Muscle of leg (tissue), 16 donors: ENCODE measurements at places on chromosomes 5 and 9. TPM values are rescaled to one million over a fixed set of nuclear protein-coding genes. Genes with fewer than 3 reads are reported as not detected.
A peak's percentile ranks its signal among the peaks of the same experiment; 100 is the strongest.

DNA sequence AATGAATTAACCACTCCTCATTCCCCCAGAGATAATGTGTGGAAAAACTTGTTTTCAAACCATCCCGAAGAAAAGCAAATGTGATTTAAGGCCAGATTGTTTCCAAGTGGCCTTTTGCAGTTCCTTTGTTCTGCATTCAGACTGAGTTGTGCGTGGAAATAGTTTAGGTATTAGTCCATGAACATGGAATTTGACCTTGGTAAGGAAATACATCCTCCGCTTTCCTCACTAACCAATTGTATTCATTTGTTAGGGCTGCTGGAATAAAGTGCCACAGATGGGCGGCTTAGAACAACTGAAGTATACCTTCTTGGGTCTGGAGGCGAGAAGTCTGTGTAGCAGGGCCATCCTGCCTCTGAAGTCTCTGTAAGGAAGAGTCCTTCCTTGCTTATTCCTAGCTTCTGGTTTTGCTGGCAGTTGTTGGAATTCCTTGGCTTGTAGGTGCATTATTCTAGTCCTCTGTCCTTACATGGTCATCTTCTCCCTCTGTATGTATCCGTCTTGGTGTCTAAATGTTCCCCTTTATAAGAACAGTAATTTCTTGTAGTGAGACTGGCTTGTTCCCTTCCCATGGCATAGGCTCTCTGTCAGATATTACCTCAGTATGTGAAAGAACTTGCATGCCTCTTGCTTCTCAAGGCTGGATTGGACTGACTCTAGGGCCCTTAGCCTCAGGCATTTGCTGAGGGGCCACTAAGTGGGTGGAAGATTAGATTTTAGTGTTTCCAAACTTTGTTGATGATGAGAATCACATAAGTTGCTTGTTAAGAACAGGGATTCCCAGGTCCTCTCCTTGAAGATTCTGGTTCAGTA is 53.9 kb downstream of the RAI14 start:
- DNase-seq, result peak; percentile 69

DNA sequence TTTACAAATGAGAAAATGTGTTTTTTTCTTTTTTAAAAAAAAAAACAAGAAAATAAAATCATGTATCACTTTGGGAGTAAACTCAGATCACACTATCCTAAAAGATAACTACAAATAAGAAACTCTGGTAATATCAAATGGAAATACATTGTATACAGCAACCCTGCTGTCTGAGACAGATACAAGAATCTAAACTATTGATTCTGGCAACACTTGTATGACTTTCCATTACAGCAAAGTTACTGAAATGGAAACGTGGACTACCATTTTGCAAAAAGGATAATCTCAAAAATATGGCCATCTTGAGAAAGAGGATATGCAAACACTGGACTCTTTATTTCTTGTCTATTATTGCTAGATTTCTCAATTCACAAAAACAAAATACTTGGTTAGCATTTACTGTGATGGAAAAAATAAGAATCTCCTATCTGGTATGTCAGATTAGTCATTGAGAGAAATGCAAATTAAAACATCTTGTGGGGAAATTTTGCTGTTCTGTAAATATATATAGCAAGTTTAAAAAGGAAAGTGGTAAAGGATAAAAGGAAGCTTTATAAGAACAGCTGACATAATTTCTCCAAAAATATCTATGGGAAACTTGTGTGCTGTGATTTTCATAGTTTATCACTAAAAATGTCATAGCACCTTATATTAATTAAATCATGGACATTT is 112.9 kb upstream of the FER start:
- no peak for DNase-seq

LECT2 gene
- 0.35 TPM for polyA plus RNA-seq

DNA sequence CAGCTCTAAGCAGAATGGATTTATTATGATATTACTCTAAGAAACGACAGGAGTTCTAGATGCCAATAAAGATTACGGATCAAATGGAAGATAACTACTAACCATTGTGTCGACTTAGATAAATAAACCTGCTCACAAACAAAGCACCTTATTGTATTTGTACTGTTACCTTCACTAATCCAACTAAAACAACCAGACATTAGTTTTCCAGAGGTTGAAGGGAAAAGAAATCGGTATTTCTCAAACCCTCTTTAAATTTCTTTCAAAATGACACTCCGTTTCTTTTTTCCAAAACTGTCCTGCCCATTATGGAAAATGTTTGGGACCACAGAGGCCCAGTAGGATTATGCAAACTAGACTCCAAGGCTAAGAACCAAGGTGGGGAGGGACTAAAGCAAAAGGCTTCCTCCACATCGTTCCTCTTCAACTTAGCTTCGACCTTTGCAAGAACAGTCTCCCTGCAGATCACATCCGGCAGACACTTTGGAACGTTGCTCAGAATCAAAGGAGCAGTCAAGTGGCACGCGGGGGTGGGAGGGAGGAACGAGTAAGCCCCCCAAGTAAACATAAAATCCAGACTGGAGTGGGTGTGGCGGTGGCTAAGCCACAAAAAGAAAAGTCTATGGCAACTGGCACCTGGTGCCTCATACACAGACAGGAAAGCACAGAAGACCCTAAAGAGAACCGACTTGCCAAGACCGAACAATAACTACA is 2.7 kb downstream of the MLLT3 start:
- DNase-seq, result peak; percentile 11

DNA sequence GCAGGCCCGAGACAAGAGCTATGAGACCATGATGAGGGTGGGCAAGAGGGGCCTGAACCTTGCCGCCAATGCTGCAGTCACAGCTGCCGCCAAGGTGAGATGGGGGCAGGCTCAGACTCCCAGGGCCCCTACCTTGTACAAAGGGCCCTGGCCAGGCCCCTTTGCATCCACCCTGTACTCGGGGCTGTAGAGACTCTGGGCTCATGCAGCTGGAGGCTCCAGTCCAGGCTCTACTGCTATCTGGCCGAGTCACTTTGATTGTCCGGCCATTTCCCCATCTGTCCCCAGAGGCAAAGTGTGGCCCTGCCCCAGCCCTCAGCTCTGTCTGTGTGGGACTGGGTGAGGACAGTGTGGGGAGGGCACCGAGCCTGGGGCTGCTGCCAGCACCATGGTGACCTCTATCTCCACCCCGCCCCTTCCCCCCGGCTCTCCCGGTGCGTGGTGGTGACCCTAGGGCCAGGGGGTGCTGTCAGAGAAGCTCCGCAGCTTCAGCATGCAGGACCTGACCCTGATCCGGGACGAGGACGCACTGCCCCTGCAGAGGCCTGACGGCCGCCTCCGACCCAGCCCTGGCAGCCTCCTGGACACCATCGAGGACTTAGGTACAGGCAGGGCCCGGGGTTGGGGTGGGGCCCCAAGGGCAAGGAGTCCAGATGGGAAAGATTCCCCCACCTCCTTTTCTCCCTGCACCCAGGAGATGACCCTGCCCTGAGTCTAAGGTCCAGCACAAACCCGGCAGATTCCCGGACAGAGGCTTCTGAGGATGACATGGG is 6.1 kb downstream of the REEP2 start:
- DNase-seq, result no peak

SPAG8 gene
- polyA plus RNA-seq, result 2.0 TPM

DNA sequence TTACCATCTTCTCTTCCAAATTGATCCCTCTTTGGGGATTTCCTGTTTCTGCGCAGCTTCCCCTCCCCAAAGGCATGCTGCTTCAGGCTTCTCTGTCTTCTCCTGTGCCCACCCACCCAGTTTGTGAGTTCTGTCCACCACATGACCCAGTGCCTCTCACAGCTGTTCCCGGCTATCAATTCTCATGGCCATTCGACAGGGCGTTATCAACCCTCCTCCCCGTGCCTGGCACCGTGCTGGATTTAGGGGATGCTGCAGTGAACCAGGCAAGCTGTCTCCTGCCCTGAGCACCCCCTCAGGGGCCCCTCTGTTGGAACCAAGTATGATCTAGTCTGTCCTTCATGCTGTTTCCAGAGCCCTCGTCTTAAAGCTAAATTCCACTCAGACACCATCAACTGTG is 38.7 kb downstream of the COL23A1 start:
- DNase-seq, result no peak

DNA sequence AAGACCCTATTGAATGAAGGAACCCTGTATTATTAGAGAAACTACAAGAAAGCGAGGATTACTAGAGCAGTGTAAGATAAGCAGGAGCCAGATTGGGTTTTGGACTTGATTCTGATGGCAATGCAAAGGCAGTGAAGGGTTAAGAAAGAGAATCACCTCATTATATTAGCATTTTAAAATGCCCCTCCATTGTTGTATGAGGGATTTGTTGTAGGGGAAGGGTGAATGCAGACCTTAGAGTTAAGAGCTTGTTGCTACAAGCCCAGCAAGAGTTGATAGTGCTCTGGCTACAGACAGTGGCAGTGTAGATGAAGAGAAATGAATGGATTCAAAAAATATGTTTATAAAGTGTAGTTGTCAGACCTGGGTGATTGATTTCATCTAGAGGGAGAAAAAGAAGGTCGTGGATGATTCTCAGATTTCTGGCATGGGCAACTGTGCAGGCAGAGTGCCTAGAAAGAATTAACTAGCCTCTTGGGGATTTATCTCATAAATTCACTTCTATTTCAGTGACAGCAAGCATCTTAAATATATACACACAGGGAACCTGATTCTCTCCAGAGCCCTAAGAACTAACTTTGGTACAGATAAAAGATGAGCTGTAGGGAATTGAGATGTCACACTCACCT is 344.8 kb downstream of the ARRDC3 start:
- peak; percentile 27 for DNase-seq

- DNase-seq, result no peak
Observed at GRCh38 chr9:121859646-121860045, 208.2 kb downstream of the DAB2IP start.

- DNase-seq, result peak; percentile 96
Observed at GRCh38 chr9:86795823-86796553, 151.3 kb downstream of the GAS1 start.

GRCh38 chr9:4674783-4675182 is 4.6 kb upstream of the CDC37L1 start:
- DNase-seq, result peak; percentile 59

CATSPER3 gene
- 0.55 TPM for polyA plus RNA-seq

GRCh38 chr5:84480873-84481637 is 96.4 kb upstream of the EDIL3 start:
- no peak for DNase-seq

DNA sequence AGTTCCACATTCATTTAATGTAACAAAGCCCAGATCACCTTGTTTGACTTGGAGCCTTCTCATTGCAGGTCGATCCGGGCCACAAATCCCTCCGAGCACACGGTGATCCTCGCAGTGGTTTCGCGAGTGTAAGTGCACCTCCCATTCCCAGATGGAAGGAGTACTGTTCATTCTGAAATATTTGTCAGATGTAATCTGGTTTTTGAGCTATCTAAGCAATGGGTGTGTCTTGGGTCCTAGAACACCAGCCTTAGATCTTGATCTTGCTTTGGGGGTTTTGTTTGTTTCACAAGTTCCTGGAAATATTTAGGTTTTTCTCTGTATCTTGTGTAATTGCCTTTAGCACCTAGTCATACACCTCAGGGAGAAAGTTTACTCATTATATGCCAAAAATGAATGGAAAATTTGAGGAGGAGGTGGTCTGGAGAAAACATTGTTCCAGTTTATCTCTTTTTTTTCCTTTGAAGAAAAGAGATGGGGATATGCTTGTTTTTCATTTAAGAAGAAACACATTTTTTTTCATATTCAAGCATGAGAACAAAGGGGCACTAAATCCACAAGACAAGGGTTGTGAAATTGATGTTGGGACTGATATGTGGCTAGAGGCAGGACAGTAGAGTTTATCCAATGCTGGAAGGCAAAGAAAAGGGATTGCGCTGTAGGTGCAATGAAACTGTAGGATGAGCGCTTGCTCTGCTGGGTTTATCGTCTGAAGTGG is 118.6 kb downstream of the PDE8B start:
- no peak for DNase-seq

DNA sequence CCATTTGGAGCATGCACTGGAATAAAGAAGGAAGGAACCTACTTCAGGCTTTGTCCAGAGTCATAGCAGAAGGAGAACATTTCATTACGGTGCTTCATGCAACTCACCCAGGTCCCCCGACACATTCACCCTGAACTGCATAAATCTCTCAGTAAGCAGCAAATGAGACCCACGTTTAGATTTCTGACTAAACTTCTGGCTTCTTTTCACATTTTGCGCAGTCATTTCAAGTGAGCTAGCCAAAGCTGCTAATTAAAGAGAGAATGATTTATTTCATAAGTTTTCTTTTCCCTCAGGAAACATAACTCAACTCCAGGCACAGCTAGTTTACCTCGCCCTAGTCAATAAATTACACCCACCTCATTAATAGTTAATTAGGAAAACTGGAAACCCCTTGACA is 88.6 kb upstream of the GAS1 start:
- peak; percentile 46 for DNase-seq

CAMK4 gene
- polyA plus RNA-seq, result 6.5 TPM

DNA sequence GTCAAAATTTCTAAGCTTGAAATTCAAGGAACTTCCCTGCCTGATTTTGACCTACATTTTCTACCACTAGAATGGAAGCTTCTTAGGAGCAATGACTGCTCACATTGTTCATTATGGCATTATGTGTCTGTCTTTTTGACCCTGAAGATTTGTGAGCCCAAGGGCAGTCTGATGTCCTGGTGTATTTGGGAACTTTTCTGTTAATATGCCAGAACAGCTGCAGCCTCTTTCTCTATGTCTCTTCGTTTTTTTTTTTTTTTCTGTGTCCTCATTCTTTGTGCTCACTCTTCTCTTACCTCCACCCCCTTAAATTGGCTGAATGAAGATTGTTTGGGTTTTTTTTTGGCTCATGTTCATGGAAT is 34.8 kb upstream of the TMC1 start:
- DNase-seq, result peak; percentile 68

MELK gene
- polyA plus RNA-seq, result 11.4 TPM

- DNase-seq, result peak; percentile 38
Observed at GRCh38 chr5:77168879-77169244, 41.6 kb upstream of the PDE8B start.

DNA sequence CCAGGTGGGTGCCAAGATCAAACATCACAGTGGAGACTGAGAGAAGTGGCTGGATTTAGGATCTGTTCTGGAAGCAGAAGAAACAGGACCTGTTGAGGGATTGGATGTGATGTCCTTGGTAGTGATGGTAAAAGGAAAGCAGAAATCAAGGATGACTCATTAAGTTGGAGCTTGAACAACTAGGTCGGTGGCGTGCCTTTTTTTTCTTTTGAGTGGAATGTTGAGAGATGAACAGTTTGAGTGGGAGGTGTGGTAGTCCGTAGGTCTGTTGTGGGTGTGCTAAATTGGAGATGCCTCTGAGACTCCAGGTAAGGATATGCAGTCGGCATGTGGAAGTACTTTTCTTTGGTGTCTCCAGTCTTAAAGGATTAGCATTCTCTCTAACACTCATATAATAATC is 92.1 kb upstream of the IL12B start:
- DNase-seq, result no peak
